ENCODE measurements at places on chromosomes 2 and 18.
A peak's percentile ranks its signal among the peaks of the same experiment; 100 is the strongest.

- H3K27ac ChIP-seq: no peak overlapping the region
- no peak for DNase-seq
- H3K36me3 ChIP-seq: no peaks in the 10 kb centered on the region
- no peaks in the 10 kb centered on the region for H3K27me3 ChIP-seq
- no peaks in the 10 kb centered on the region for H3K4me1 ChIP-seq
- no peak overlapping the region for H3K4me3 ChIP-seq
These were observed 1031.8 kb upstream of the ZEB2 start for GRCh38 chr2:145551686-145552085.

- no peaks in the 10 kb centered on the region for H3K27me3 ChIP-seq
- H3K36me3 ChIP-seq: no peaks in the 10 kb centered on the region
- no peak overlapping the region for H3K4me3 ChIP-seq
- no peak overlapping the region for H3K27ac ChIP-seq
- no peaks in the 10 kb centered on the region for H3K4me1 ChIP-seq
- DNase-seq: no peak
These were observed 942.6 kb downstream of the SUCLG1 start for GRCh38 chr2:83516503-83516902.

DNA sequence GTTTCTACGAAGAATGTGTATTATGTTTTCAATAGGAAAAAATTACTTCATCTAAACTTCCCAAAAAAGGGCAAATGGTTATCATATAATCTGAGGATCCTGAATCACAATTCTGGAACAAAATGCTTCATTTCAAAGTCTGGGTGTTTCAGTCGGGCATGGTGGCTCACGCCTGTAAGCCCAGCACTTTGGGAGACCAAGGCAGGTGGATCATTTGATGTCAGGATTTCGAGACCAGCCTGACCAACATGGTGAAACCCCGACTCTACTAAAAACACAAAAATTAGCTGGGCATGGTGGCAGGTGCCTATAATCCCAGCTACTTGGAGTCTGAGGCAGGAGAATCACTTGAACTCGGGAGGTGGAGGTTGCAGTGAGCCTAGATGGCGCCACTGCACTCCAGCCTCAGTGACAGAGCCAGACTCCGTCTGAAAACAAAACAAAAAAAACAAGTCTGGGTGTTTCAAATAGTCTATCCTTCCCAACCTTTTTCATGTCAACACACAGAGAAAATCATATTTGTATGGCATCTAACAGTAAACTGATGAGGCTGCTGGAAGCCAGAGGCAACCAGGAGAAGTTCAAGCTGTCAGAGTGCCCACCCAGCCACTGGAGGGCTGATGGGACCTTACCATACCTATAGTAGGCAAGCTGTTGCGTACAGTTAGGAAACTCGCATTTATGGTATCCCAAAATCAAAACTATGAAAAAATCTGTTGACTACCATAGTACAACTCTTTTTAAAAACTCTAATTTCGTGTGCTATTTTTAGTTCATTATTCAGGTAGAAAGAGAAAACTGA, 14.6 kb downstream of the NBAS start:
- H3K4me3 ChIP-seq: no peak overlapping the region
- DNase-seq: no peak
- H3K27ac ChIP-seq: no peak overlapping the region
- H3K36me3 ChIP-seq: peaks cover 13% of the 10 kb centered on the region
- no peaks in the 10 kb centered on the region for H3K27me3 ChIP-seq

- H3K27me3 ChIP-seq: no peaks in the 10 kb centered on the region
- peak overlapping the region; percentile 45 for H3K27ac ChIP-seq
- DNase-seq: no peak
These were observed 16.7 kb upstream of the ADI1 start for GRCh38 chr2:3535794-3536681.

- no peaks in the 10 kb centered on the region for H3K27me3 ChIP-seq
- no peaks in the 10 kb centered on the region for H3K36me3 ChIP-seq
- H3K4me3 ChIP-seq: no peak overlapping the region
These were observed 119.1 kb downstream of the FSIP2 start for GRCh38 chr2:185857691-185858090.

DNA sequence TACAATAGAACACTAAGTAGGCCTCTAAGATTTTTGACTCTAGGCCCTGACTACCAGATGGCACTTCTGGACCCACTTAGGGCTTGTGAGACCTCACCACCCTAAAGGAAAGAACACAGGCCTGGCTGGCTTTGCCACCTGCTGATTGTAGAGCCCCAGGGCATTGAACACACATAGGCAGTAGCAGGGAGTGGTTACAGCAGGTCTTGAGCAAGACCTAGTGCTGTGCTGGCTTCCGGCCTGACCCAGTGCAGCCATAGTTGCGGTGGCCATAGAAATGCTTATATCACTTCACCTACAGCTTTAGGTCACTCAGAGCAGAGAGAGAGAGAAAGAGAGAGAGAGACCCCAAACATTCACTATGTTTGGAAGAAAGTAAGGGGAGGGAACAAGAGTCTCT, 223.2 kb downstream of the LRATD1 start:
- no peak for DNase-seq
- H3K27me3 ChIP-seq: no peaks in the 10 kb centered on the region
- H3K27ac ChIP-seq: no peak overlapping the region
- H3K4me1 ChIP-seq: no peaks in the 10 kb centered on the region
- no peak overlapping the region for H3K4me3 ChIP-seq

GRCh38 chr2:240280621-240281020, 140.2 kb upstream of the OTOS start:
- no peaks in the 10 kb centered on the region for H3K36me3 ChIP-seq
- DNase-seq: no peak
- no peaks in the 10 kb centered on the region for H3K4me1 ChIP-seq

DNA sequence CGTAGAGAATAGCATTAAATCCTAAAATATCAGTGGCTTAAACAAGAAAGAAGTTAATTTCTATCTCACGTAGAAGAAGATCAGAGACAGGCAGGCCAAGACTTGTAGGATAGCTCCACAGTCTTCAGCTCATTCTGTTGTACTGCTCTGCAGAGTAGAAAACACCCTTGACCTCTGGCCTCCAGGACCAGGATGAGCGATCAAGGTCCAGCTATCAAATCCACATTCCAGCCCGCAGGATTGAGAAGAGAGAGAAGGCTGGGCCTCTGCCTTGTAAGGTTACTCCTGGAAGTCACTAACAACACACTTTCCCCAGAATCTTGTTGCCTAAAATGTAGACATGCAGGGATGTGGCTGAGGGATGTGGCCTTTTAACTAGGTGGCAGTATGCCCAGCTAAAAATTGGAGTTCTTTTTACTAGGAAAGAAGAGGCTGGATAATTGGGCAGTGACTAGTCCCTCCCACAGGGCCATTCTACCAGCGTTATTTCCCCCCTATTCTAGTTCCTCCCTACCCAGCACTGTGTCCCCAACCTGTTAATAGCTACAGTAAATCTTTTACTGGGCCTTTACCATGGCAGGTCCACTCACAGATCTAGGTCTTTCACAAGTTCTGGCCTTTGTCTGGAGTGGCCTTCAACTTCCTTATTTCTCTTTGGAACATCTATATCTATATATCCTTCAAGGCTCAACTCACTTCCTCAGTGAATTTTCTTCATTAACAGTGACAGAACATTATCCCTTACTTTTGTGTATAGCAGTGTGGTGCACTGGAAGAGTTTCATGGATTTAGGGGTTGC, 165.0 kb downstream of the DIS3L2 start:
- H3K27me3 ChIP-seq: no peaks in the 10 kb centered on the region
- no peak for DNase-seq
- peaks cover 7% of the 10 kb centered on the region for H3K4me1 ChIP-seq
- H3K4me3 ChIP-seq: no peak overlapping the region
- H3K36me3 ChIP-seq: no peaks in the 10 kb centered on the region

GRCh38 chr2:237154082-237154638, 68.5 kb downstream of the COPS8 start:
- H3K36me3 ChIP-seq: no peaks in the 10 kb centered on the region
- H3K4me3 ChIP-seq: no peak overlapping the region
- peak; percentile 30 for DNase-seq
- H3K27ac ChIP-seq: peak overlapping the region; percentile 94
- no peaks in the 10 kb centered on the region for H3K27me3 ChIP-seq

- DNase-seq: no peak
- no peaks in the 10 kb centered on the region for H3K36me3 ChIP-seq
- no peak overlapping the region for H3K27ac ChIP-seq
- H3K4me1 ChIP-seq: no peaks in the 10 kb centered on the region
- no peak overlapping the region for H3K4me3 ChIP-seq
These were observed 101.6 kb upstream of the TEX51 start for GRCh38 chr2:126796931-126797621.

DNA sequence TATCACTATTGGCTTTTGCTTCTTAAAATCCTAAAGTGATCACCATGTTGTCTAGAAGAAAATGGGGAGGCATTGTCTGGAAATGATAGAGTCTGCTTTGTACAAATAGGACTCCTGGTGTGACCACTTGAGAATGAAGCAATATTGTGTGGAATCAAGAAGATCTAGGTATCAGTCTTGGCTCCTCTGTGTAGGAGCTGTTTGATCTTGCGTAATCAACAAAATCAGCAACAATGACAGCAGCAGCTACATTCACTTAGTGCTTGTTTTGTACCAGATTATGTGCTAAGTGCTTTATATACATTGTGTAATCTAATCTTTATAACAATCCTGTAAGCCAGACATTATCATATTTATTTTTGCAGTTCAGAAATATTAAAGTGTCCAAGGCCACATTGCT, 17.8 kb downstream of the NCOA1 start:
- H3K4me1 ChIP-seq: peaks cover 22% of the 10 kb centered on the region
- no peak overlapping the region for H3K4me3 ChIP-seq
- H3K27me3 ChIP-seq: no peaks in the 10 kb centered on the region
- no peak for DNase-seq
- H3K27ac ChIP-seq: no peak overlapping the region

DNA sequence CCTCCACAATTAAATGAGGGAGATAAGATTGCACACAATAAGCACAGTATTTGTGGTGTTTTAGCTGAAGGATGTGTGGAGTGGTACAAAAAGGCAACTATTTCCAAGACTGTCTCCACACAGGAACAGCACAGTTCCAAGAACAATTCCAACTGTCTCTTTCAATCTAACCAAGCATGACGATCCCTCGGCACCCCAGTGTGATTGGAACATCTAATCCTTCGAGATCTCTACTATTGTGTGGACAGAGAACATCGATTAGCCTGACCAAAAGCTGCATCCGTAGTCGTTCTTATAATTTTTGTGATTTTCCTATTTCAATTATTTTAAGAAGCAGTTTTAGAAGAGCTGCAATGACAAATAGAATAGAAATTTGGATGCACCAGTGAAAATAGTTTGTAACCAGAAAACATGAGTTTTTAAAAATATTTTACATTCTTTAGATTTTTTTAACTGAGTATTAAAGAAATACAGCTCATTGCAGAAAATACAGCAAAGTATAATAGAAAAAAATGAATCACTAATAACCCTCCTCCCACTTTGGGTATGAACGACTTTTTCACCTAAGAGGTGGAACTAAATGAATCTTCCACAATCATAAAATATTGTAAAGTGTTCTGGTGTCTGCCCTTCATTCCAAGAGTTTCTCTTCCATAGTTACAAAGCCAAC, 76.4 kb upstream of the CABLES1 start:
- H3K27me3 ChIP-seq: peaks cover 28% of the 10 kb centered on the region
- no peaks in the 10 kb centered on the region for H3K36me3 ChIP-seq
- DNase-seq: no peak
- H3K27ac ChIP-seq: no peak overlapping the region

DNA sequence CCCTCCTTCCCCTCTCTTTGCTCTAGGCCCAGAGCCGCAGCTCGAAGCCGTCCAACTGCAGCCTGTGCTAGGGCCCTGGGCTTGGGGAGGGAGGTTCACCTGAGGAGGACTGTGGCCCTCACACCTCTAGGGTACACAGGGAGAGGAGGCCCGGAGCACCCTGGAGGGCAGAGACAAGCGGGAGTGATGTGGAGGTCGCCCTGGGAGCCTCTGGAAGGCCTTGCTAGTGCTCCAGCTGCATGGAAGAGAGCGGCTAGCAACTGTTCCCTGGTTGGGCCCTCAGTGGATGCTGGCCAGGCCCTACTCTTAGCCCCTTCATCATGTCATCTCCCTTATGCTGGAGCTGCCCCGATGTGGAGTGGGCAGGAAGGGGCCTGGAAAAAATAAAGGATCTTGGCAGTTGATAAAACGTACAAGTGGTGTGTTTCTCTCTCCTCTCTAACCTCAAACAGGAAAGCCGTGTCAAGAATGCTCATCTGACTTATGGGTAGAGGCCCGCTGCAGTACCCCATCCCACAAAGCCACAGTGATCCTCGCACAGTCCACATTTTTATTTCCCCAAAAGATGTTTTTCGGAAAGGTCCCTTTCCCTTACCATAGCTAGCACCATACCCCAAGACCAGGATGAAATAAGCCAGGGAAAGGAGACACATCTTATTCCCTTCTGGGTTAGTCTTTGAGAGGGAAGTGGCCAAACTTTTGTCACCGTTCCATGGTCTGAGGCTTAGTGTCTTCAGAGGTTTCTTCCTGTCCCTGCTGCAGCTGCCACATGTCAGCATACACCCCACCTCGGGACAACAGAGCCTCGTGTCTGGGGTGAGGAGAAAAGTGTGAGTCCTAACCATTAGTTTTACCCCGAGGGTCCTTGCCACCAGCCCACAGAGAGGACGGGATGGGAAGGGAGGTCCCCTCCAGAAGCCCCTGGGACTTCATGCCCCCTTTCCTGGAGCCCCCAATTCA, 2.9 kb downstream of the ZFAND2B start:
- H3K4me1 ChIP-seq: peaks cover 45% of the 10 kb centered on the region
- H3K4me3 ChIP-seq: peak overlapping the region; percentile 77

GRCh38 chr2:44087714-44088092, 81.0 kb upstream of the PPM1B start:
- no peaks in the 10 kb centered on the region for H3K36me3 ChIP-seq
- H3K4me3 ChIP-seq: peak overlapping the region; percentile 76
- no peak for DNase-seq
- H3K27me3 ChIP-seq: no peaks in the 10 kb centered on the region
- H3K4me1 ChIP-seq: peaks cover 23% of the 10 kb centered on the region

GRCh38 chr2:217964275-217965161, 38.3 kb downstream of the TNS1 start:
- DNase-seq: no peak
- H3K4me3 ChIP-seq: no peak overlapping the region
- H3K27ac ChIP-seq: no peak overlapping the region
- H3K36me3 ChIP-seq: no peaks in the 10 kb centered on the region
- H3K4me1 ChIP-seq: no peaks in the 10 kb centered on the region
- peaks cover 12% of the 10 kb centered on the region for H3K27me3 ChIP-seq

- no peak for DNase-seq
- peaks cover 17% of the 10 kb centered on the region for H3K27me3 ChIP-seq
These were observed 443.6 kb upstream of the TRIB2 start for GRCh38 chr2:12273111-12273510.

DNA sequence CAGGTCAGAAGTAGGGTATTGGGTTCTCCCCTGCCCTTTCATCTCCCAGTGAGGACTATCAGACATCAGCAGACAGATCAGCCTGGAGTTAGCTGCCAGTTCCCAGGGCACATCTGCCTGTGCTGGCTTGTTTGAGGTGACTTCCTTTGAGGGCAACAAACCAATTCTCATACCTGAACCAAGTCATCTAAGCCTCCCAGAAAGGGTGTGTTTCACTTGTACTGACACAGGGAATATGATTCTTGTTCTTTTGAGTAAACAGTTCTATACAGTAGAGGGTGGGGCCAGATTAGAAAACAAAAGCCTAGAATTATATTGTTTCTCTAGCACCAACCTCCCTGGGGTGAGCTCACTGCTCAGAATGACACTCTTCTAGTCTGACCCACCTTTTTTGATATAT, 591.9 kb downstream of the SLC4A3 start:
- no peaks in the 10 kb centered on the region for H3K36me3 ChIP-seq
- H3K4me3 ChIP-seq: no peak overlapping the region

All from activated T-helper 1 cell treated with anti-CD3 and anti-CD28 coated beads, Interleukin-12 subunit alpha, Interleukin-12 subunit beta, Interleukin-2, Interleukin-4 antibody, amounts not matched to agents 30 ng/mL and 10 ng/mL and 1 ng/mL, durations not matched to agents 14 hours and 24 hours and 36 hours (primary cell).